ENCODE measurements at places on chromosomes 6 and 20.
A peak's percentile ranks its signal among the peaks of the same experiment; 100 is the strongest.

- no peaks in the 10 kb centered on the region for H3K36me3 ChIP-seq
- no peak overlapping the region for H3K27ac ChIP-seq
- no peaks in the 10 kb centered on the region for H3K27me3 ChIP-seq
- H3K4me3 ChIP-seq, result no peak overlapping the region
Observed at GRCh38 chr6:25925876-25926275, 4.6 kb downstream of the SLC17A2 start.

- H3K27ac ChIP-seq, result no peak overlapping the region
- H3K36me3 ChIP-seq, result no peaks in the 10 kb centered on the region
- H3K27me3 ChIP-seq, result no peaks in the 10 kb centered on the region
- H3K4me3 ChIP-seq, result no peak overlapping the region
- H3K4me1 ChIP-seq, result peaks cover 13% of the 10 kb centered on the region
- DNase-seq, result no peak
Observed at GRCh38 chr20:8413691-8414090, 281.6 kb downstream of the PLCB1 start.

GRCh38 chr20:9550871-9551270, 36.5 kb downstream of the LAMP5 start:
- H3K4me1 ChIP-seq, result peaks cover 17% of the 10 kb centered on the region
- peaks cover 9% of the 10 kb centered on the region for H3K27me3 ChIP-seq
- H3K36me3 ChIP-seq, result no peaks in the 10 kb centered on the region
- no peak for DNase-seq
- no peak overlapping the region for H3K27ac ChIP-seq
- no peak overlapping the region for H3K4me3 ChIP-seq

GRCh38 chr6:111750753-111751673, 122.2 kb downstream of the FYN start:
- no peaks in the 10 kb centered on the region for H3K4me1 ChIP-seq
- DNase-seq, result no peak
- H3K27me3 ChIP-seq, result no peaks in the 10 kb centered on the region
- H3K4me3 ChIP-seq, result no peak overlapping the region

- H3K36me3 ChIP-seq, result no peaks in the 10 kb centered on the region
- peaks cover 32% of the 10 kb centered on the region for H3K4me1 ChIP-seq
- DNase-seq, result no peak
- H3K27ac ChIP-seq, result no peak overlapping the region
- H3K27me3 ChIP-seq, result no peaks in the 10 kb centered on the region
Observed at GRCh38 chr6:44045672-44046015, 81.6 kb downstream of the MRPL14 start.

DNA sequence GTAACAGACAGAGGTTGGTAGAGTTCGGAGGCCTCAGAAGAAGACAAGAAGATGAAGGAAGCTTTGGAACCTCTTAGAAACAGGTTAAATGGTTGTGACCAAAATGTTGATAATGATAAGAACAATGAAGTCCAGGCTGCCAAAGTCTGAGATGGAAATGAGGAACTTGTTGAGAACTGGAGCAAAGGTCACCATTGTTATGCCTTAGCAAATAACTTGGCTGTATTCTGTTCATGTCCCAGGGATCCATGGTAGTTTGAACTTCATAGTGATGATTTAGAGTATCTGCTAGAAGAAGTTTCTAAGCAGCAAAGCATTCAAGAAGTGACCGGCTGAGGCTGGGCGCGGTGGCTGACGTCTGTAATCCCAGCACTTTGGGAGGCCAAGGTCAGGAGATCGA, 11.1 kb upstream of the LSM14B start:
- no peaks in the 10 kb centered on the region for H3K36me3 ChIP-seq
- no peaks in the 10 kb centered on the region for H3K27me3 ChIP-seq
- H3K27ac ChIP-seq, result no peak overlapping the region
- H3K4me1 ChIP-seq, result no peaks in the 10 kb centered on the region
- DNase-seq, result no peak

DNA sequence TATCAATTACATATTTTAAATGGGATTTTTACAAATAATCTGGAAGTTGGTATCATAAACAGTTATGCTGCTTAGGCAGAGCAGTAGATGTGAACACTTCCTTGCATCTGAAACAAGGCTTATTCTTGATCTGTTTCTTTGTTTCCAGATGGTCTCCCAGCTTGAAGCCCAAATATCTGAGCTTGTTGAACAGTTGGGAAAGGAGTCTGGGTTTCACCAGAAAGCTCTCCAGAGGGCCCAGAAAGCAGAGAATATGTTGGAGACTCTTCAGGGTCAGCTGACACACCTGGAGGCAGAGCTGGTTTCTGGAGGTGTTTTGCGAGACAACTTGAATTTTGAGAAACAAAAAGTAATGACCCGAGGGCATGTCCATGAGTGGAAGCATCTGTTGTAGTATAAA, 91.9 kb downstream of the CCDC170 start:
- no peak overlapping the region for H3K4me3 ChIP-seq
- no peak overlapping the region for H3K27ac ChIP-seq
- H3K27me3 ChIP-seq, result no peaks in the 10 kb centered on the region
- no peaks in the 10 kb centered on the region for H3K4me1 ChIP-seq

DNA sequence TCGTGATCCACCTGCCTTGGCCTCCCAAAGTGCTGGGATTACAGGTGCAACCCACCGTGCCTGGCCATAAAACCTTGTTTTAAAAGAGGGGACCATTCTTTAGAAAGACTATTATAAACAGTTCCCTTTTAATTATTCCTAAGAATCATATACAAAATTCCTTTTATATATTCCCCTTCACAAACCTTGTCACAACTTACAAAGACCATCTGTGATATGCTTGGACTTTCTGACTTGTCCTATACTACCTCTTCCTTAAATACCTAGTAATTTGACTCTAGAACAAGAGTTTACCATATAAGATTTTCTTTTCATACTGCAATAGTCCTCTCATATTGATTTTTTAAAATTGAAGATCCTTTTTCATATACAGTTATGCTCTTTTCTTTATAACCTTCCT, 135.8 kb upstream of the PRSS16 start:
- H3K4me3 ChIP-seq, result no peak overlapping the region
- H3K27ac ChIP-seq, result no peak overlapping the region
- no peaks in the 10 kb centered on the region for H3K36me3 ChIP-seq
- no peaks in the 10 kb centered on the region for H3K4me1 ChIP-seq
- no peaks in the 10 kb centered on the region for H3K27me3 ChIP-seq

DNA sequence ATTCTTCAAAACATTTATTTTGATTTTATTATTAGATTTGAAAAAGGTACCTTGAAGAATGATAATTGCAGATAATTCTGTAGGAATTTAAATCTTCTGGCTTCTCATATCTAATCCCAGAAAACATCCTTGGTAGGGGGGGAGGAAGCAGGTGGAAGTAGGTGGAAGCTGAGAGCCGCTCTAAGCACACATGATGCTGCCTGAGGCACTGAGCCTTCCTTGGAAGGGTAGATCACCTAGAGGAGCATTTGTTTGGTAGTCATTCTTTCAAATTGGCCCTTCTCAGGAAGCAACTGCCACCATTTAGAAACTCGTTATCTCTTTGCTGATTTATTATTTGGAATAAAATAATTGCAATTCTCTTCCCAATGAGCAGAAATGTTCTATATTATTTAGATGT, 623.3 kb downstream of the CD109 start:
- DNase-seq, result no peak
- no peak overlapping the region for H3K4me3 ChIP-seq
- no peaks in the 10 kb centered on the region for H3K27me3 ChIP-seq
- no peaks in the 10 kb centered on the region for H3K4me1 ChIP-seq

GRCh38 chr20:53786445-53787267, 193.0 kb upstream of the ZNF217 start:
- H3K27ac ChIP-seq, result no peak overlapping the region
- no peak for DNase-seq
- no peaks in the 10 kb centered on the region for H3K36me3 ChIP-seq
- no peak overlapping the region for H3K4me3 ChIP-seq
- H3K4me1 ChIP-seq, result peaks cover 27% of the 10 kb centered on the region
- H3K27me3 ChIP-seq, result no peaks in the 10 kb centered on the region

DNA sequence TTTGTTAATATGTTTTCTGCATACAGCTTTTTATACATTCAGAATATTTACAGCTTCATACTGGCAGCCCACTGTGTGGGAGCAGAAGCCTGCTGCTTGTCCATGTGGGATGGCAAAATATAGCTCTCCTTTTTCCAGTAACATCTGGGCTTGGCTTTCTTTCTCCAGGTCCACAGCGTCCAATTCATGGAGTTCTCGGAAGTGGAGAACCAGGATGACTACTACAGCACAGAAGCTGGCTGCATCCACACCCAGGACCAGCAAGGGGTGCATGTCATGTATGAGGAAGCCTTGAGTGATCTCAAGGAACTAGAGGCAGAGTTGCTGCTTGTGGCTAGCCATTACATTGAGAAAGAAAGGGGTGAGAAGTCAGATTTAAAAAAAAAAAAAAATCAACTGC, 143.1 kb downstream of the CD164 start:
- H3K27me3 ChIP-seq, result no peaks in the 10 kb centered on the region
- peak overlapping the region; percentile 25 for H3K27ac ChIP-seq
- DNase-seq, result peak; percentile 42
- peaks cover 82% of the 10 kb centered on the region for H3K4me1 ChIP-seq

DNA sequence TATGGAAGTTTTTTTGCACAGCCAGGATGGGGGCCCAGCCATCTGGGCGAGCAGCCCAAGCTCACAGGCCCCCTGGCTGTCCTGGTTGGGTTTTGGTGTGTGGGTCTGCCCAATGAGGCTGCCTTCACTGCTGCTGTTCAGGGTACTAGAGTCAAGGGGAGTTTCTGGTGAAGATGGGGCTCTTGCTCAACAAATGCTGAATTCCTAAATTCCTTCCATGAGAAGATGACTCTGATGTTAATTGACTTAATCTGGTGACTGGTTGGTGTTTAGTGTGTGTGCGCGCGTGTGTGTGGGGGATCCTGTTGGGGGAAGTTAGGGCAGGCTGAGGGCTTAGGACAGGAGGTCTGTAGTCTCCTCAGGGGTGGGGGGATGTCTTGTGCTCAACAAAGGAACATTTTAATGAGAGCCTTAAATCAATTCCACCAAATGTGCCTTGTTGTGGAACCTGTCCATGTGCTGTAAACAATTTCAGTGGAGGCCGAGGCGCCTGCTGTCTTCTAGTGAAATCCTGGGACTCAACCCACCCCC, 1.9 kb downstream of the PTK7 start:
- peaks cover 13% of the 10 kb centered on the region for H3K4me1 ChIP-seq
- H3K36me3 ChIP-seq, result no peaks in the 10 kb centered on the region
- DNase-seq, result no peak
- H3K27me3 ChIP-seq, result peaks cover 18% of the 10 kb centered on the region
- H3K4me3 ChIP-seq, result no peak overlapping the region
- no peak overlapping the region for H3K27ac ChIP-seq

GRCh38 chr6:158789115-158789917, 29.9 kb downstream of the EZR start:
- peaks cover 46% of the 10 kb centered on the region for H3K36me3 ChIP-seq
- H3K27ac ChIP-seq, result peak overlapping the region; percentile 54
- no peaks in the 10 kb centered on the region for H3K4me1 ChIP-seq
- no peak for DNase-seq
- no peaks in the 10 kb centered on the region for H3K27me3 ChIP-seq

GRCh38 chr20:57717797-57718196, 8.0 kb upstream of the PMEPA1 start:
- H3K27ac ChIP-seq, result no peak overlapping the region
- no peak overlapping the region for H3K4me3 ChIP-seq
- no peaks in the 10 kb centered on the region for H3K27me3 ChIP-seq

GRCh38 chr20:36481380-36482043, 59.8 kb upstream of the MYL9 start:
- H3K27me3 ChIP-seq, result no peaks in the 10 kb centered on the region
- H3K4me3 ChIP-seq, result no peak overlapping the region
- peaks cover 16% of the 10 kb centered on the region for H3K36me3 ChIP-seq
- peaks cover 12% of the 10 kb centered on the region for H3K4me1 ChIP-seq

- H3K4me1 ChIP-seq, result no peaks in the 10 kb centered on the region
- H3K36me3 ChIP-seq, result no peaks in the 10 kb centered on the region
- DNase-seq, result no peak
- H3K4me3 ChIP-seq, result no peak overlapping the region
- H3K27me3 ChIP-seq, result no peaks in the 10 kb centered on the region
Observed at GRCh38 chr6:113361014-113361645, 496.0 kb upstream of the MARCKS start.

GRCh38 chr20:58584881-58585752, 66.0 kb upstream of the STX16 start:
- no peak for DNase-seq
- H3K4me3 ChIP-seq, result no peak overlapping the region
- H3K36me3 ChIP-seq, result no peaks in the 10 kb centered on the region
- H3K4me1 ChIP-seq, result no peaks in the 10 kb centered on the region
- no peaks in the 10 kb centered on the region for H3K27me3 ChIP-seq

GRCh38 chr6:46291275-46291633, 120.5 kb upstream of the ENPP5 start:
- no peak overlapping the region for H3K4me3 ChIP-seq
- H3K27me3 ChIP-seq, result no peaks in the 10 kb centered on the region
- H3K27ac ChIP-seq, result no peak overlapping the region
- H3K4me1 ChIP-seq, result no peaks in the 10 kb centered on the region

GRCh38 chr20:4880051-4880450, 121.3 kb downstream of the SLC23A2 start:
- no peak overlapping the region for H3K27ac ChIP-seq
- DNase-seq, result no peak
- no peaks in the 10 kb centered on the region for H3K27me3 ChIP-seq
- H3K4me3 ChIP-seq, result no peak overlapping the region
- H3K4me1 ChIP-seq, result no peaks in the 10 kb centered on the region

DNA sequence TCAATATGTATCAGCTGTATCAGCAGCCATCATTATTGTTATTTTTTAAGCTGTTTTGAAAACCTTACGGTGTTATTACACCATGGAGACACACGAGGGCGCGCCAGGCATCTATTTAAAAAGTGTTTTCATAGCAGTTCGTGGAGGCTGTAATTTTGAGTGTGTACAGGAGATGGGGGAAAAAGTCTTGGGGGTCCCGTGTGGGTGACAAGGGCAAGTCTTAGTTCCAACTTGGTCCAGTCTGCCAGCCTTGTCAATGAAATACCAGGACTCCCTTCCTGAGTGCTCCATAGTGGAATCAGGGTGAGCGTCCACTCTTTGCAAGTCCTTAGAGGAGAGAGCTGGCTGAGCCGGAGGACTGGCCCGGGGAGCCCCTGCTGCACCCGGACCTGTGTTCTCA, 43.3 kb downstream of the SLC2A10 start:
- peak; percentile 29 for DNase-seq
- H3K4me1 ChIP-seq, result no peaks in the 10 kb centered on the region
- no peaks in the 10 kb centered on the region for H3K27me3 ChIP-seq
- H3K27ac ChIP-seq, result no peak overlapping the region
- H3K36me3 ChIP-seq, result no peaks in the 10 kb centered on the region
- H3K4me3 ChIP-seq, result no peak overlapping the region

GRCh38 chr6:136464148-136464547, 86.1 kb downstream of the MAP7 start:
- H3K4me1 ChIP-seq, result peaks cover under 1% of the 10 kb centered on the region
- no peaks in the 10 kb centered on the region for H3K36me3 ChIP-seq
- no peak for DNase-seq
- H3K27ac ChIP-seq, result no peak overlapping the region
- no peak overlapping the region for H3K4me3 ChIP-seq

Data from CD14-positive monocyte (primary cell).